ENCODE measurements at places on chromosomes 3 and 15. TPM values are rescaled to one million over a fixed set of nuclear protein-coding genes. Genes with fewer than 3 reads are reported as not detected.

MOBP gene
- total RNA-seq: not detected

ARRDC4 gene
- total RNA-seq: 24.4 TPM

NDUFB5 gene
- total RNA-seq: 285 TPM

GP9 gene
- not detected for total RNA-seq

SERPINI2 gene
- 2.2 TPM for total RNA-seq

CACNA2D3 gene
- total RNA-seq: 2.5 TPM

MESP2 gene
- not detected for total RNA-seq

TMA7 gene
- total RNA-seq: 188 TPM

GOLGA8J gene
- total RNA-seq: not detected

GPR149 gene
- 0.41 TPM for total RNA-seq

GRCh38 chr15:98870788-98871187 is 136.8 kb downstream of the PGPEP1L start:
- DNase-seq: no peak

DNA sequence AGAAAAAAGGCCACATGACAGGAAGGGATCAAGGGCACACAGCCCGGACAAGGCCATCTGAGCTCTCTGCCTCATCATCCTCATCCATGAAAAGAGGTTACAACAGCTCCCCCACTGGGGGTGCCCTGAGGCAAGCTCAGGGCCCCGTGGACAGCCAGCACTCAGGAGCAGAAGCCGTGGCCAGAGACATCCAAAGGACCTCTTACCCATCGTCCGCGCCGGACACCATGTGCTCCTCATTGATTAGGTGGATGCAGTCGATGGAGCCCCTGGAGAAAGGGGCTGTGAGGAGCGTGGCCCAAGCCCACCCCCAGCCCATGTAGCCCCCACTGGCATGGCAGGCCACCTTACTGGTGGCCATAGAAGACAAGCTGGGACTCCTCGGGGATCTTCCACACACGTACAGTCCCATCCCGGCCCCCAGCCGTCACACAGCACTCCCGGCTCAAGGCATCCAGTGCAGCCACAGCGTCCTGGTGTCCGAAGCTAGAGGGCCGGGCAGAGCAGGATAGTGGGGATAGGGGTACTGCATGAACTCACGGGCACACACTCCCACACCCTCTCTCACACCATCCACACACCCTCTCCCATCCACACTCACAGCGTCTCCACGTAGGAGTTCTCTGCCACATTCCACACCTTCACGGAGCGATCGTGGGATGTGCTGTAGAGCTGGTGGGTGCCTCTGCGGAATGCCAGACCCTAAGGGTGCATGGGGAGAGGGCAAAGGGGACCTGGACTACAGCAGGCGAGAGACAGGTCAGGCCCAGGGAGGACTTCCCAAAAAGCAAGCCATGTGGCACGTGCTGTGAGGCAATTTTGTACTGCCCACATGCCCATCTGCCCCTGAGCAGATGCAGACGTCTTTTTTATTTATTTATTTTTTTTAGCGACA is 6.5 kb downstream of the RRP9 start:
- no peak for DNase-seq

DNA sequence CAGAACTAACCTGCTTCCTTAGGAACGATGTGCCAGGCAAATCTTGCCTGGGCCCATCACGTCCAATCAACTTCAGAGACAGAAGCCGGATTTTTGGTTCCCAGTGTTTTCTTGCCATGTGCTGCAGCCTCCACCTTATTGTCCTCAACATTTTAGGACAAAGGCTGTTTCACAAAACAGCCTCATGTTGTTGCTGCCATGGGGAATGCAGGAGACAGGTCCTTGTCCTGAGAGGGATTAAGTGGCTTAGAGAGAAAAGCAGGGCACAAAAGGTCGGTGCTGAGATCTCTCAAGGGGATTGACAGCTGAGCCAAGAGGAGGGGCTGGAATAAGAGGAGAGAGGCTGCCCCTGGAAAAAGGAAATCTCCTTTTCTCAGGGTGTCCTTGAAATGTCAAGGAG is 11.3 kb upstream of the NMNAT3 start:
- peak; percentile 34 for DNase-seq

DNA sequence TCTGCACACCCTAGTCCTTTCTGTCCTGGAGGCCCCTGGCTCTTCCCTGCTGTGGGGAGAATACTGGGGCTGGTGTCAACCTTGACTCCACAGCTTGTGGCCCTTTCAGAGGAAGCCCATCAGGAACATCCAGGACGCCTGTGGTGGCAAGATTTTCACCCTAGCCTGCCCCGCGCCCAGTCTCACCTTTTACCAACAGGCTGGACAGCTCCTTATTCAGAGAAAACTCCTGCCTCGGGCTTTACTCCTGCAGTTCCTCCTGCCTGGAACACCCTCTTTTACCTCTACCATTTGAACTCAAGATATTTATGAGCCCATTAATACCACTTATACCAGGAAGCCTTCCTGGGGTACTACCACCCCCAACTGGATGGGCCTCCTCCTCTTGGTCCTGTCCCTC is 2.7 kb upstream of the CACNA2D2 start:
- no peak for DNase-seq

GRCh38 chr3:128083980-128084674 is 31.9 kb downstream of the SEC61A1 start:
- no peak for DNase-seq

DNA sequence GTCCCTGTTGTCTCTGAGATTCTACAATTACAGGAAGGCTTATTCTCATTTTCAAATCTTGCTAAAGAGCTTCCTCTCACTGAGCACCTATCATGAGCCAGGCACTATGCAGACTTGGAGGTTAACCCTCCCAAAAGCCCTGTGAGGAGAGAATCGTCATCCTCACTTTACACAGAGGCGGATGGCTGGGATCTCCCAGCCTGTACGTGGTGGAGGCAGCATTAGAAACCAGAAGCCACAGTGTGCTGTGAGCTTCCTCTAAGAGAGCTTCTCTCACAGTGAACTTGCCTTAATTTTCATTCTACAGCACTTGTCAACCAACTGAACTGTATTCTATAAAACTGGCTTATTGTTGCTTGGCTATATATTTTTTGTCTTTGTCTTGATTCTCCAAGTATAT is 6.1 kb upstream of the DGKG start:
- DNase-seq: no peak

DNA sequence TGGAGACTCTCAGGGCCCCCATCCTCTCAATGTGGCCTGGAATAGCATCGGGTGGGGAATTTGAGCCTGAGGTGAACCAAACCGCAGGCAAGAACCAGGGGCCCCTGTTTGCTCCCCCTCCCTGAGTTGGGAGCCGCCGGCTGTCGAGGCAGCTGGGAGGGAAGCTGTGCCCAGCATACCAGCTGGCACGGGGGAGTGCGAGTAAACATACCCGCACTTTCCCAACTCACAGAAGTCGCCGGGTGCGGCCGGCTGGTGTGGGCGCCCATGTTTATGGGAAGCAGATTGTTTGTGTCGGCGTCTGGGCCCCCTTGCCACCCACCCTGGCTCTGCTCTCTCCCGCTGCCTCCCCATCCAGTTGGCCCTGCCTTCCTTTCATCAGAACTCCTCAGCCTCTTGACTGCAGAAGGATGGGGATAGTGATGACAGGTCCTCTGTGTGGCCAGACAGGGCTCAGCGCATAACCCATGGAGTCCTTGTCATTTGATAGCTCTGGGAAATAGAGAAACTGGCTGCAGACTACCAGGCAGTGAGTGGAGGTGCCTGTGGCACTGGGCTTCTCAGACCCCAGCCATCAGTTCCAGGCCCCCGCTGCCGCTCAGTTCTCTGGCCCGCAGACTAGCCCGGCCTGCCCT is 60.4 kb downstream of the CACNA2D2 start:
- peak; percentile 96 for DNase-seq

GRCh38 chr3:71509066-71509465 is 74.5 kb downstream of the FOXP1 start:
- no peak for DNase-seq

DNA sequence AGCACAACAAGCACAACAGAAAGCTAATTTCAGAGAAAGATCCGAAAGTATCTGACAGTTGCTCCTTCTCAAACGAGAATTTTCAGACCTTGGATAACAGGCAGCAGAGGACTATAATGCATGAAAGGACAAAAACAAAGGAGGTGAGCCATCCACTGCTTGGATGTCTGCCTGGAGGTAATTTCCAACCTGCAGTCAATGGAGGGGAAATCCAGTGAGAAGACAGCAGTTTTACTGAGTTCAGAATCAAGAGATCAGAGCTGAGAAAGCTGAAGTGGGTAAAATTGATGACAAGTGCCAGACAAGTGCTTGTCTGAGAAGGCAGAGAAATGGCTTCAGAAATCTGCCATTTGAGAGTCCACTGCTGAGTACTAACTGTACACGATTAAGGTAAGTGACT is 22.1 kb downstream of the UBE3A start:
- DNase-seq: no peak

DNA sequence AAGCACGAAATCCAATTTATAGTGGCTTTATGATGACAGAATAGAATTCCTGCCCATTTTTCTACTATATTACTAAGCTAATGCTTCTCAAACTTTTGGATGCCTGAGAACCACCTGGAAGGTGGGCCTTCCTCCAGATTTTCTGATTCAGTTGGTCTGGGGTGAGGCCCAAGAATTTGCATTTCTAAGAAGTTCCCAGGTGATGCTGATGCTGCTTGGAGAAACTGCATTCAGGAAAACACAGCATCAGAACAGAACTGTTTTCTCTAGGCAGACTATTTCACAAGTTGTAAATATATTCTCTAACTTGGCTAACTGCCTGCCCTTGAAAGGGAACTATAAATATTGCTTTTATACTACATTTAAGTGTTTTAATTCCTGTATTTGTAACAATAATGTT is 644.9 kb upstream of the DPPA4 start:
- DNase-seq: no peak

DNA sequence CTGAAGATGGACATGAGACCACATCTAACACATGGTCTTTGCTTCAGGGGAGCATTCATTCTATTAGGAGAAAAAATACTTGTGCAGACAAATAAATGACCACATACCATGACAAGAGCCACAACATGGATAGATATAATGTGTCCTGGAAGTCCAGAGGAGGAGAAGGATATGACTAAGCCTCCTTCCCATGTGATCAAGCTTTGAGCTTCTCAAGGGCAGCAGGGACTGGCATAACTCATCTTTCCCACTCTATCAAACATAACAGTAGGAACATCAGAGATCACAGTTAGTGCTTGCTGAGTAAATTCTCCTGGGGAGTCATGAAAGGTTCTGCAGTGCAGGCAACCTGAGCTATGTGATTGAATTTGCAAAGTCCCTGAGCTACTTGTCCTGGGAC is 86.0 kb upstream of the LPP start:
- no peak for DNase-seq

GRCh38 chr3:12024959-12025570 is 20.9 kb downstream of the SYN2 start:
- peak; percentile 25 for DNase-seq

DNA sequence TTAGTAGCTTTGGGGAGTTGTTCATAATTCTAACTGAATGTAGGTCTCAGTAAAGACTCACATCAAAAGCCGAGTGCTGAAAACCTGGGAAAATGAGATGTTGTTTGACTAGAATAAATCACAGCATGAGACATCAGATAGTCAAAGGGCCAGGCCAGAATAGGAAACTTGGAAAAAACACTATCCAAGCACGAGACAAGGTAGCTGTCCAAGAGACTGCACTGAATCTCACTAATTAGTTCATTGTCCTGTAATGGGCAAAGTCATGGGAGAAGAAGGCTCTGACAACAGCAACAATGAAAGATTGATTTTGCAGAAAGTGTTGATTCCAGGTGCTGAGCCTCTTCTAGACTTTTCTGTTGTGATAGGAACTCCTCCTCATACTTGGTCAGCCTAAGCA is 314.2 kb downstream of the ROBO1 start:
- no peak for DNase-seq

GRCh38 chr3:29279286-29279685 is 1.6 kb upstream of the RBMS3 start:
- peak; percentile 14 for DNase-seq

DNA sequence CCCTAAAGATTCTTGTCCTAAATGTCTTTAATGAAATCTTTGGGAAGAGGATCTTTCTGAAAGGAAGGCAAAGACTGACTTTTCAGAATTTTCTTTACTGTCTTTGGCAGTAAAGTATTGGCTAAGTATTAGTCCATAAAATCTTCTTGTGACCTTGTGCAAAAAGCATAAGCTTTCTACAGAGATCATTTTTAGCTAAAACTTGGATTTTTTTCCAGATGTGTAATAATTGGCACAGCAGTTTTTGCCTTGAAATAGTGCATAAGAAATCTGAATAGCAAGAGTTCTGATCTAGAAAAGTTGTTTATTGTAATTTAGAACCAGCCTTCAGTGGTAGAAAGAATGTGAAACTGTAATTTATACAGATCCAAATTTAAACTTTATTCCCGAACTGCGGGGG is 122.8 kb upstream of the CGNL1 start:
- DNase-seq: no peak

DNA sequence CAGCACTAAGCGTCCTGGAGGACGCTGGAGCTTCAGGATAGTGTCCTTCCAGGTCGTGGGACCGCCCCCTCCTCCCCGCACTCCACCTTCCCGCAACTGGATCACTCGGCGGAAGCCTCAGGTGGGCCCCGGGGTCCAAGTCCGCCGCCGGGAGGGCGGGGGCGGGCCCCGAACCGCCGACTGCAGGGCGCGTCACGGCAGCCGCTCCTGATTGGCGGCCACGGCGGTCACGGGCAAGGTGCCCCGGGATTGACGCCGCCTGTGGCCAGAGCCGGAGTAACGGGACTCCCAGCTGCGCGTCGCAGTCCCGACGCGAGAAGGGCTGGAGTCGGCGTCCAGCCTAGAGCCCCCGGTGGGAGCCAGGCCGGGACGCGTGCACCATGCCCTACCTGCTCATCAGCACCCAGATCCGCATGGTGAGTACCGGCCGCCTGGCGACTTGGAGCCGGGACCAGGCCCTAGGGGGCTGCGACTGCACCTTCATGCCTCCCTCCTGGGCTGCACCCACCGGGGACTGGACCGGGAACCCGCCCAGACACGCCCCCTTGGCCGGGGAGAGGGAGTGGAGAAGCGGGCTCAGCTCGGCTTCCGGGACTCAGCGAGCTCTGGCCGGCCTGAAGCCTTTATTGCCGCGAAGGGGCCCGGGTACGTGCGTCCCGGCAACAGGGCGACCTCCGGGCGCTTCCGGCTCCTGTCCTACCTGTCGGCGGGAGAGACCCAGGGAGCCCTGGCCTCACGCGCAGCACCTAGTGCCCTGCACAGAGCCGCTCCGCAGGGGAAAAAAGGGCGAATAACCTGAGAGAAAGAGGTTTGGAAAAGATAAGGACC is at the start of gene GCHFR:
Gene GCHFR (plus strand): TSS at position 268 of the 828 bp plus-strand sequence. CDS start 113 bp downstream, at position 381.
- DNase-seq: peak; percentile 80

GRCh38 chr3:122961146-122961545 is 66.4 kb downstream of the SEMA5B start:
- DNase-seq: no peak

- no peak for DNase-seq
Observed at GRCh38 chr3:50263478-50264382, 5.2 kb upstream of the SEMA3B start.

DNA sequence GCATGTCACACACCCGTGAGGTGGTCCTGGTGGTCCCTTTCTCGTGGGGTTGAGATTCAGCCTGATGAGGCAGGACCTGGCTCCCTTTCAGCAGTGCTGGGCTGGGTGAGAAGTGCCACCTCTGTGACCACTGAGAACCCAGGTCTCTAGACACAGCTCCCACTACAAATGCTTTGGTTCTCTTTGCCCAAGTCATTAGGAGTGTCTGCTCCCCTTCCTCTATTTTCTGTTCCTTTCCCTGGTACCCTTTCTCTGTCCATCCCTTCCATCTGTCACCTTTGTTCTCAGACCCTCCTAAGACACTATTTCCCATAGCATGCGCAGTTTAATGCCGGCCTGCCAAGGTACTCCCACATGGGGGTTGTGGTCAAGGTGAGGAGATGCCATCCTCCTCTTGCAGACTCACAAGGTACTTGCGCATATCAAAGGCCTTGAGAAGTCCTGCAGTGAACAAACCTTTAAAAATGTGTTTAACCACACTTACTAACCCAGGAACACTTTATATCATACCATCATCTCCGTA is 297.7 kb downstream of the LRTM1 start:
- no peak for DNase-seq

All from tongue (tissue), 3 donors.